MM.1S (cell line): ENCODE measurements at places on chromosomes 16 and 17.

DNA sequence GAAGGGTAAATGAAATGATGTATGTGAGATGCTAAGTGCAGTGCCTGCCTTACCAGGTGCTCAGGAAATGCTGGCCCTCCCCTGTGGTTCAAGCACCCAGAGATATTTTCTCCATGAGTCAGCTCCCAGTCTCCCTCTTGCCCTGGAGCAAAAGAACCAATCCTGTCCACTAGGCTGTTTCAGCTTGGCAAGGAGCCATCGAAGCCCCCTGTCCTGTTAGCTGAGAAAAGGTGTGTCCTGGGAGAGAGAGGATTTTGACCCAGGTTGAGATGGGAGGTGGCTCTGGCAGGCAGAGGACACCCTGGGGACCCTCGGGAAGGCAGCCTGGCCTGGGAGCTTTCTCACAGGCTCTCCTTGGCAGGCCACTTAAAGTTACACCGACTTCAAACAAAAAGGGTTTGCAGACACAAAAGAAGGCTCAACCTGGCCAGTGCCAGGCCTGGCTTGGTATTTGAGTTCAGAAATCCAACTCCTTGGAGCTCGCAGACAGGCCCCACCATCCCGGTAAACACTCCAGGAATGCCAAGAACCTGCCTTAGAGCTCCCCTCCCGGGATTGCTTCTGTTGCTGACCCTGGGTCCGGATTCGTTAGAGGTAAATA, 29.6 kb downstream of the NTN1 start:
- no peak for DNase-seq

- DNase-seq, result peak; percentile 97
Measured at GRCh38 chr17:33964344-33964979, 290.6 kb upstream of the CCL2 start.

GRCh38 chr16:57041182-57042156, 50.9 kb upstream of the CPNE2 start:
- DNase-seq, result peak; percentile 61

GRCh38 chr16:50742576-50743200, 802 bp downstream of the CYLD start:
- DNase-seq, result peak; percentile 47

DNA sequence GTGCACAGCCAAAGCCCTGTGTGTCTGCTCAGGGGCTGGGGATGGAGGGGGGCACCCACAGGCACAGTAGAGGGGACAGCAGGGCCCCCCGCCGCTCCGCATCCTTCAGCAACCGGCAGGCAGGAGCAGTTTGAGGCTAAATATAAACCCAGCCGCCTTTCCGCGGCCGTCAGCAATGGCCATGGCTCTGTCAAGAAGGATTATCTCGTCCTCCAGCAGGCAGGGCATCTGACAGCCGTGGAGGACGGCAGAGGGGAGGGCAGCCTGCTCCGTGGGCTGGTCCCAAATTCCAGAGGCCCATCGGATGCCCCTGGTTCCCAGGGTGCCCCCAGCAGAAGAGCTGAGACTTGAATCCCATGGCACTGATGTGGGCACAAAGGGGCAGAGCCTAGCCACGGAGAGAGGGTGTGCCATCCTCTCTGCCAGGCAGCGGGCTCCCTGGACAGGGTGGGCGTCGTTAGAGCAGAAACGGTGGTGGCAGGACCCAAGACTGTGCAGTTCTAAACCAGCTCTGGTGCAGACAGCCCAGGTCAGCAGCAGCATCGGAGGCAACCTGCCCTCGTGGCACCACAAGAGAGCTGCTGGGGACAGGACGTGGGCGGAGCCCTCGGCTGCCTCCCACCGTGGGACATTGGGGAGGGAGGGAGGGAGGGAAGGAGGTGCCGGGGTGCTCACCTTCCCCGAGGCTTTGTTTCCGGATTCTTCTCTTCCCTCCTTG, 198.8 kb upstream of the CIBAR2 start:
- DNase-seq, result no peak

DNA sequence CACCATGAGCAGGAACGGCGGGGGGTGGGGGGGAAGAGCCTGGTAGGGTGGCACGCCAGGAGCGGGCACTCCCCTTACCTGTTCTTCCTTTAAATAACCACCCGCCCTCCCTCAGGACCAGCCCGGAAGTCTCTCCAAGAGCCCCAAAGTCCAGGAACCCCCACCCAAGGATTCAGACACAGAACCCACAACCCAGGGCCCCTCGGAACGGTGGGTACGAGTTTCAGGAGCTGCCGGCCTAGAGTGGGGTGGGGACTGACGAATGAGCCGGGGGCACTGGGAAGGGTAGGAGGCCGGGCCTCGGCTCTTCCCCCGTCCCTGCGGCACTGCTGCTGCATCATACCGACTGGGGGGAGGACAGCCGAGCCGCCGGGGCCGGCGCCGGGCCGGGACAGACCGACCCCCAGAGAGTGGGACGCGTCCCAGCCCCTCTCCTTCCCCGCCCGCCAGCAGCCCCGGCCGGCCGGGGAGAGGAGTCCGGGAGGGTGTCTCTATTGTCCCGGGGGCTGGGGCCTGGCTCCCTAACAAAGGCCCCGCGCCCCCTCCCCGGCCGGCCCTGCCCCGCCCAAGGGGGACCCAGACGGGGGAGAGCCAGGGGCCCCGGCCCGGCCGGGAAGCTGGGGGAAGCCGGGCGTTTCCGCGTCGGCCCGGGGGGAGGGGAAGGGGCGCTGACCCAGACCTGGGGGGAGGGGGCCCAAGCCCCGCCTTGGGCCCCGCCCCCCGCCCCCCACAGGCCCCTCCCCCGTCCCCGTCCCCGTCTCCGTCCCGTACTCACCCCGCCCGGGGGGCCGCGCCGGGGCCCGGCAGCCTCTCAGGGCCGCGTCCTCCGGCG, 747 bp downstream of the ATXN7L3 start:
- DNase-seq, result peak; percentile 46

GRCh38 chr17:2068519-2069051, 13.7 kb downstream of the HIC1 start:
- no peak for DNase-seq

DNA sequence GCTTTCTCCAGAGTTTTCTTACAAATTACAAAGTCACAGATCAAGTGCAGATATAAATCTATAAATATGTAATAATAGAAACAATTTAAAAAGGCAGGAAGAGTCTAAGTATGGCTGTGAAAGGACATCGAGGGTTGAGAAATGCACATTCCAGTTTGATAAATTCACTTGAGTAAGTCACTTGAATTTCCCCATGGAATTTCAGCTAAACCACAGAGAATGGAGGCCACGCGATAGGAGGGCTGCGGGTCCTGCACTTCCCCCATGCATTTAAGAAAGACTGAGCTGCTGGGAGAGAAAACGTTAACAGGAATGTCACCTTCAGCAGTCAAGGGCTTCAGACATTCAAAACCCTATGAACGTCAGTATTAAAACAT, 6.1 kb upstream of the MXRA7 start:
- DNase-seq, result no peak

GRCh38 chr16:55703003-55704001, 47.5 kb downstream of the SLC6A2 start:
- peak; percentile 64 for DNase-seq

GRCh38 chr17:78355701-78356100, 4.2 kb downstream of the SOCS3 start:
- no peak for DNase-seq

GRCh38 chr17:31492880-31493655, 101.6 kb downstream of the RAB11FIP4 start:
- no peak for DNase-seq

DNA sequence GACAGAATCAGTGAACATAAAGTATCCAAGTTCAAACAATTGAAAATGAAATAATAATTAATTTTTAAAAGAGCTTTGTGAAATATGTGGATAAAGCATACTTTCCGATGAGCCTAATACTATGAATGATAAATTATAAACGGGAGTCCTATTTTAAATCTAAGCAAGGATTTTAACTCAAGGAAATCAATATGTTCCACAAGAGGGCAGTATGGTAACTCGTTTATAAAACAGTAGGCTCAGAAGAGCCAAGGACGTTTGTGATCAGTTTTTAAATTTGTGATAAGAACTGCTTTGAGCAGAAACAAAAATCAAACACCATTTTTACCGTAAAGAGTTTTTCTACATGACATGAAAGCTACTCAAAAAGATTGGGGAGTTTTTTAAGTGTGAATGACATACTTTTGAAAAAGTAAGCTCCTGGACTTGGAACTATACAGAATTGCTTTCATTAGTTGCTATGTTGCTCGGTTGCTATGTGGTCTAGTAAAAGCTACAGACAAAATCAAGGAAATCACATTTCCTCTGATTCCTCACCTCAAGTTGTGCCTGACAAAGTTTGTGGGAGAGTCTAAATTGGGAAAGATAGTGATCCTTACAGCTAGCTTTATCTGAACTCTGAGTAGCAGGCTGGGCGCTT, 11.8 kb upstream of the TEKT1 start:
- DNase-seq, result peak; percentile 80

- DNase-seq, result no peak
Measured at GRCh38 chr17:80349151-80349651, 65.8 kb upstream of the ENDOV start.

GRCh38 chr16:82605863-82606620, 20.7 kb upstream of the CDH13 start:
- no peak for DNase-seq

GRCh38 chr16:4556112-4556511, at the start of gene C16orf96:
TSS of gene C16orf96 (plus strand) at chr16:4556340. CDS start at chr16:4556490, 150 bp downstream.
- no peak for DNase-seq

- no peak for DNase-seq
Measured at GRCh38 chr17:57158795-57159194, 73.7 kb downstream of the AKAP1 start.

GRCh38 chr16:17369421-17370222, 101.1 kb downstream of the XYLT1 start:
- DNase-seq, result peak; percentile 68

DNA sequence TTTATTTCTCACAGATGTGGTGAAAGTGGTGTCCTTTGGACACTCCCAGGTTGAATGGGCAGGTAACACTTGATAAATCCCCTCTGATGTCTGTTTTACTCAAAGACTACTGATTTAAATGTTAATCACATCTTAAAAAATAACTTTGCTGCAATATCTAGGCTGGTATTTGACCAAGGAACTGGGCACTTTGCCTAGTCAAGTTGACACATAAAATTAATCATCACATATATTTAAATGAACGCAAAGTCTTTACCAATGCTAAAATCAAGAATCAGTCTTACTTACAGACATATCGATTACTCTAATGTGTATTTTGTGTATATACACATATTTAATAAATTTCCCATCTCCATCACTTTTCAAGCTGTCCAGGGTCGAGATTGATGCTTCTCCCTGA, 7.0 kb downstream of the MT2A start:
- no peak for DNase-seq

DNA sequence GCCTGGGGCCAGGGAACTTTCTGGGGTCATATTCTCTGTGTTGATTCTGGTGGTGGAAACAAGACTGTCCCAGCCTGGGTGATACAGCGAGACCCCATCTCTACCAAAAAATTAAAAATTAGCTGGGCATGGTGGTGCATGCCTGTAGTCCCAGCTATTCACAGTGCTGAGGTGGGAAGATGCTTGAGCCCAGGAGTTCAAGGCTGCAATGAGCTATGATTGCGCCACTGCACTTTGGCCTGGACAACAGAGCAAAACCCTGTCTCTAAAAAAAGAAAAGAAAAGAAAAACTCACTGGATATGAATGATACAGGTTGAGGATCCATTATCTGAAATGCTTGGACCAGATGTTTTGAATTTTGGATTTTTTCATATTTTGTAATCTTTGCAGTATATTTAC, 13.6 kb downstream of the SCGB1C2 start:
- no peak for DNase-seq

- DNase-seq, result no peak
Measured at GRCh38 chr16:64469906-64470702, 651.8 kb downstream of the CDH11 start.

- DNase-seq, result no peak
Measured at GRCh38 chr17:9999919-10000695, 95.0 kb upstream of the RCVRN start.
